ENCODE measurements at places on chromosomes 1 and 21.

DNA sequence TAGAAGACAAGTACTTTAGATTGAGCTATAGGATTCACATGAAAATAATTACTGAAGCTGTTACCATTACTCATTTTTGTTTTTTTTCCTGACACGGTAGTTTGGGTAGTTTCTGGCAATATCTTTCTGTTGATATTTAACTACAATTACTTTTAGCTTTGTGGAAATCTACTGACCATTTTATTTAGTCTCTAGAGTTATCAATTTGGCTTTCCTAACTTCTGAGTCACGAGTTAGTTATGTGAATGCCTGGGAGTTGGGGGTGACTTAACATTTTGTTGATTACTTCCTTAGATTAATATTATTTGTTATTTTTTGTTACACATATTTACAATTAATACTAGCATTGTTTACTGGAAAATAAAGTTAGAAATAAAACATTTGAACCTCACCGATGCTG lies 160.6 kb downstream of the HMCN1 start:
- no peak for DNase-seq

DNA sequence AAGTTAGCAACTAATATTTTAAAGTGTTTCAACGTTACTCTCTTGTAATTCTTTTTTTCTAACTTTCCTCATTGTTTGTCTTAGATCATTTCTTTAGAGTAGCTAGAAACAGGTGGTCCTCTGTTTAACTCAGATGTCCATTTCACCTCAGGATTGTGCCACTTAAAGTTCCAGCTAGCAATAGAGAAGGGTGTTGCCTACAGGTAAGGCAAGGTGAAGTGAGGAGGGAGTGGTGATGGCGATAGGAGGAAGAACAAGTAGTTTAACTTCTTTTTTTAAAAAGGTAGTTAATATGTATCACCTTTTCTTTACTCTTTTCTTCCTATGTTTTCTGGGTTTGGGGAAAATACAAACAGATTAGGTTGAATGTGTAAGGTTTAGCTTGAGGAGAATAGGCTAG lies 44.4 kb downstream of the ABCD3 start:
- no peak for DNase-seq

DNA sequence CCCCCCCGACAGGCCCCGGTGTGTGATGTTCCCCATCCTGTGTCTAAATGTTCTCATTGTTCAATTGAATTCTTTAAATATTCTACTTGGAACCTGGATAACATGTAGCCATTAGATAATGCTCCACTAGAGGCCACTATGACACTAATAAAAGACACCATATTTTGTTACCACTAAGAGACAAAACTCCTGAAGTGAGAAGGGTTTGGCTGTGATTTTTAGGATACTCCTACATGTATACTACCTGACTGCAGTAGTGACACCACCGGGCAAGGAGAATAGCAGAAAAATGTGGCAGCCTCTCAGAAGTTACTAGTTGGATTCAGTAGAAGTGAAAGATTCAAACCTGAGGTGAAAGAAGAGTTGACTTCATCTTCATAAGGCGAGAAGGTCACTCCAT lies 36.0 kb downstream of the F5 start:
- no peak for DNase-seq

DNA sequence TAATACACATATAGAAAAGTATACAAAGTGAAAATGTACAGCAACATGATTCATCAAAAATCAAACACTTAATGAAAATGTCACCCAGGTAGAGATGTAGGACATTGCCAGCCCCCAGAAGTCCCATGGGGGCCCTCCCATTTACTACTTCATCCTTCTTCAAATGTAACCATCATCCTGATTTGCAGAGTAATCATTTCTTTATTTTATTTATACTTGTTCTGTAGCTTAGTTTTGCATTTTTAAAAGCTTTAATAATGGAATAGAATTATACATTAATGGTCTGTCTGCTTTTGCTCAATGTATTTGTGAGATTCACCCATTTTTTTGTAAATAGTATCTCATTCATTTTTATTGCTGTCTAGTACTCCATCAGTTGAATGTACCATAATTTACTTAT lies 96.8 kb upstream of the CD55 start:
- DNase-seq, result no peak

GRCh38 chr21:36113647-36114428 lies 21.0 kb upstream of the CBR3 start:
- DNase-seq, result no peak

DNA sequence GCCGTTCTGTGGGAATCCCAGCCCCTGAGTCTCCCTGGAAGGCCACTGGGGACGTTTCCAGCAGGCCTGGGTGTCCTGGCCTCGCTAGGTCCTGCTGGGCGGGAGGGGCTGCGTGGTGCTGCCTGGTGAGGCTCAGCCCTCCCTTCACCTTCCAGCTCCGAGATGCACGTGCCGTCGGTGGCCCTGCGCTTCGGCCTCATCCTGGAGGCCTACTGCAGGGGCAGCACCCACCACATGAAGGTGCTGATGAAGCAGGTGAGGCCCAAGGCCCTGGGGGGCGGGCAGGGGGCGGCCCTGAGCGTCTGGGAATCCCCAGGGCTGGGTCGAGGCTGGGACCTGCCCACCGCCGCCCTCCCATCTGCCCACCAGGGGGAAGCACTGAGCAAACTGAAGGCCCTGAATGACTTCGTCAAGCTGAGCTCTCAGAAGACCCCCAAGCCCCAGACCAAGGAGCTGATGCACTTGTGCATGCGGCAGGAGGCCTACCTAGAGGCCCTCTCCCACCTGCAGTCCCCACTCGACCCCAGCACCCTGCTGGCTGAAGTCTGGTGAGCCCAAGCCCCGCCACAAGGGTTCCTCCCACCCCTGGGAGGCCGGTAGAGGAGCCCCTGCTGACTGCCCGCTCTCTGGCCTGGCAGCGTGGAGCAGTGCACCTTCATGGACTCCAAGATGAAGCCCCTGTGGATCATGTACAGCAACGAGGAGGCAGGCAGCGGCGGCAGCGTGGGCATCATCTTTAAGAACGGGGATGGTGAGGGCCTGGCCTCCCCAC lies 70.3 kb downstream of the PIK3CD start:
- DNase-seq, result no peak

GRCh38 chr1:36533897-36534296 lies 51.2 kb upstream of the CSF3R start:
- no peak for DNase-seq

DNA sequence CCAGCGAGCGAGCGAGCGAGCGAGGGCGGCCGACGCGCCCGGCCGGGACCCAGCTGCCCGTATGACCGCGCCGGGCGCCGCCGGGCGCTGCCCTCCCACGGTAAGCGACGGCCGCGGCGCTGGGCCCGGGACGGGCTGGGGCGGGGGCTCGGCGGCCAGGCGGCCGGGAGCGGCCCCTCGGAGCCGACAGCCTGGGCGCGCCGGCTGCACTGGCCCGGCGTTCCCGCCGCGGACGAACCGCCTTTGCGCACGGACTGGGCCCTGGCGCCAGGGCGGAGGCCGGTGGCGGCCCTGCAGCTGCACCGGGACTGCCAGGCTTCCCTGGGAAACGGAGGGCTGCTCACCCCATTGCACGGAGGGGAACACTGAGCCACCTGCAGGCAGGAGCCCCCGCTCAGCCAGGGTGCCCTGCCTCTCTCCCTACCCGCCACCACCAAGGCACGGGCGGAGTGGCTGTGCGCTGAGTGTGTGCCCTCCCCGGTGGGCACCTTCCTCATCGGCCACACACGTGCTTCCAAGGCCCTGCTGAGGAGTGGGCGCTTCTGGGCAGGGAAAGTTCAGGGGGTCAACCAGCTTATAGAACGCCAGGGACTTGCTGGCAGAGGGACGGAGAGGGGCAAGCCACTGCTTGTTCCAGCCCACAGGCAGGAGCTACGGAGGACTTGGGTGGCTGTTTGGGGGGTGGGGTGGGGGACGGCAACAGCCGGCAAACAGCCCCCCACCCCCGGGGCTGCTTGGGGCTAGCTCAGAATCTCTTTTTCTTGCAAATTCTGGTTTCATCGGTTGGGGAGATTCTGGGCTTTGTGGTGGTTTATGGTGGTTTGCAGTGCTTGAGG lies 532 bp downstream of the CSF1 start:
- DNase-seq, result no peak

GRCh38 chr1:87410776-87411480 lies 82.2 kb downstream of the LMO4 start:
- no peak for DNase-seq

DNA sequence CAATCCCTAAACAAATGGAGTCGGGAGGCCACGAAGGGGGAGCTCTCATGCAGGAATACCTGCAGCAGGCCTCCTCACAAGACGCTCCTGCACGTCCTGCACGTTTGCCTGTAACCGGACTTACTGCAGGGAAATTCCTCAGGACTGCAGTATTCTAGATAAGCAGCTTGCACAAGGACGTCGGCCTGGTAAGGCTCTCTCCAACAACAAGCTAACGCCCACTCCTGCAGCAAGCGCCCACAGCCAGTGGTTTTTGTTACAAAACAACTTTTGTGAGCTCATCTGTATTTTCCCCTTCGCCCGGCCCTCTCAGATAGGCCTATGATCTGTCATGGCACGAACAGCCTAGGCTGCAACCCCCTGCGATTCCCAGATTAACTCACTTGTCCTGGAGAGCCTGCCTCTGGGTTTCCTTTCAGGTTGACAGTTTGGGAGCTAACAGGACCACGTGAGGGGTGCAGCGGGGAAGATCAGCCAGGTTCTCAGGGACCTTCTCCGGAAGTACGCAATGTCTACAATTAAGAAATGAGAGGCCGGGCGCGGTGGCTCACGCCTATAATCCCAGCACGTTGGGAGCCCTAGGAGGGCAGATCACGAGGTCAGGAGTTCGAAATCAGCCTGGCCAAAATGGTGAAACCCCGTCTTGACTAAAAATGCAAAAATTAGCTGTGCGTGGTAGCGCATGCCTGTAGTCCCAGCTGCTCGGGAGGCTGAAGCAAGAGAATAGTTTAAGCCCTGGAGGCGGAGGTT lies 921 bp upstream of the MIB2 start:
- DNase-seq, result no peak

GRCh38 chr1:38279148-38279547 lies 232.6 kb upstream of the POU3F1 start:
- DNase-seq, result no peak

DNA sequence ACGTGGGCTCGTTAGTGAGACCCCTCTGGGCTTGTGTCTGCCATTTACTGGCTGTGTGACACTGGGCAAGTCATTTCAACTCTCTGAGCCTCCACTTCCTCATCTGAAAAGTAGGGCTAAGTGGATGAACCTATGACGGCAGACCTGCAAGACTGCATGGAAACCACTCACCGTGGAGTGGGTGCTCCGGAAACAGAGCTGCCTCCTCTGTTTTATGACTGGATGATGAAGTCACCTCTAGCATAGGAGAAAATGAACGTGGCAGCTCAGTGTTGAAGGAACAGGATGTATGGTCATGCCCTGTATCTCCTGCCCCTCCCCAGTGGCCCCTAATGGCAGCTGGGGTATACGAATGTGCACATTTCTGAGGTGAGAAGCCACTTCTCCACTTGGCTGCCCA lies 40.5 kb downstream of the STPG1 start:
- no peak for DNase-seq

GRCh38 chr1:245996811-245997210 lies 510.3 kb downstream of the SMYD3 start:
- DNase-seq, result no peak

DNA sequence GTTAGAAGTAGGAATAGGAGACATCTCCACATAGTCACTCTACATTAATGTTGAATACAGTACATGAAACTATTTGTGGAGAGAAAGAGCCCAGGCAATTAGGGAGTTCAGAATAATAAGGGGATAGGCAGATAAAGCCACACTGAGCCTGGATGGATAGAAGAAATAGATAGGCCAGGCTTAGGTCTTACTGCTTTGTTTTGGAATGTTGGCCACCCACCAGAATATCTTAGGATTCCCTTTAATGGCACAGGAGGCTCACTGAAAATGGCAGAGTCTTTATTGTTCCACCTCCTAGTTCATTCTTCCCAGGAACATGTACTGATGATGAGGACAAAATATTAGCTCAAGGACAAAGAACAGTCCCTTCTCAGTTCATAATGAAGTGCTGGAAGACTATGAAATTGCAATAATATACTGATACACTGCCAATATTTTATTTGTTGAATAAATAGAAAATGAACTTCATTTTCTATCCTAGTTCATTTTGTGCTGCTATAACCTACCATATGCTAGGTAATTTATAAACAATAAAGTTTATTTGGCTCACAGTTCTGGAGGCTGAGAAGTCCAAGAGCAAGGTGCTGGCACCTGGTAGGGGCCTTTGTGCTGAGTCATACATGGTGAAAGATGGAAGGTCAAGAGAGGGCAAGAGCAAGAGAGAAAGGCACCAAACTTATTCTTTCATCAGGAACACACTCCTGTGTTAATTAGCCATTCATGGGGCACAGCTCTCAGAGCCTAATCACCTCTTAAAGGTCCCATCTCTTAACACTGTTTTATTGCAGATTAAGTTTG lies 87.3 kb downstream of the TBX15 start:
- no peak for DNase-seq

DNA sequence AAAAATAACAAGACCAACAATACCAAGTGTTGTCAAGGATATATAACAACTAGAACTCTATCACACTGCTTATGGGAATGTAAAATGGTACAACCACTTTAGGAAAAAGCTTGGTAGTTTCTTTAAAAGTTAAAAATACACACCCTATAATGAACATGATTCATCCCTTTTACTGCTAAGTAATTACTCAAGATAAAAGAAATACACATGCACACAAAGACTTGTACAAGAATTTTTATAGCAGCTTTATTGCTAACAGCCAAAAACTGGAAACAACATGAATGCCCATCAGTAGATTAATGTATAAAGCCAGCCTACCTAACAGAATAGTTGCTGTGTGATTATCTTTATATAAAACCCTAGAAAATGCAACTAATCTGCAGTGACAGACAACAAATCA lies 10.5 kb upstream of the ZNF644 start:
- DNase-seq, result no peak

GRCh38 chr1:97668945-97669344 lies 251.9 kb downstream of the DPYD start:
- no peak for DNase-seq

GRCh38 chr1:214584805-214585766 lies 17.9 kb upstream of the CENPF start:
- no peak for DNase-seq

- no peak for DNase-seq
Observed at GRCh38 chr1:155287987-155288543, 10.8 kb downstream of the HCN3 start.

GRCh38 chr1:150578272-150579109 lies 919 bp downstream of the MCL1 start:
- no peak for DNase-seq

DNA sequence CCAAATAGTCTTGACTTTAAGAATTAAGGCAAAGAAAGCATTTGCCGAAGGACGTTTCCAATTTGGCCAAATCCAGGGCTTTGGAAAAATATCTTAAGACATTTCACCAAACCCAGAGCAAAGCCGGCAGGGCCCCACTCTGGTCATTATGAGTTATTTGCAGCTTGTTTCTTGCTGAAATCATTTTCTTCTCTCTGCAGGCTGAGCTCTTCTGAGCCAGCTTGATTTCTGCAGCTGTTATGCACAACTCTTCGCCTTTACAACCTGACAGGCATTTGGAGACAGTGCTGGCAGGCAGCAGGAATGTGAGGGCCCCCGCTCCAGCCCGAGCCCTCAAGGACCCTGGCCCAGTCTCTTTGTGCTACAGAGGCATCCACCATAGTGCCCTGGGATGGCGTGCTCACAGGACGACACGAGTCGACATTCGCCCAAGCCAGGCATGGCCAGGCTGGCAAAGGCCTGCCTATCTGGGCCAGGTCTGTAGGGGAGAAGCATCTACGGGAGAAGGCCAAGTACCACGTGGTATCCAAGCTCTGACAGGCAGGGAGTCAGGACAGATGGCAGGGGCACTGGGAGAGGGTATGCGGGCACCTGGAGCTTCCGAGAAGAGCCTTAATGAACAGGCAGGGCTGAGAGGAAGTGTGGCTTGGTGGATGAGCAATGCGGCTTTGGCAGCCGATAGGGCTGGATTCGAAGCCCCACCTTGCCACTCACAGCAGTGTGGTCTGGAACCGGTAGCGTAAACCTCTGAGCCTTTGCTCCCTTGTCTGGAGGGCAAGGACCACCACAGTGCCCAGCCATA lies 32.3 kb downstream of the SYF2 start:
- no peak for DNase-seq

All from cortex of kidney (tissue), 1 donor.